H1 (cell line): ENCODE measurements at places on chromosomes 4 and X. TPM values are rescaled to one million over a fixed set of nuclear protein-coding genes. Genes with fewer than 3 reads are reported as not detected.

DNA sequence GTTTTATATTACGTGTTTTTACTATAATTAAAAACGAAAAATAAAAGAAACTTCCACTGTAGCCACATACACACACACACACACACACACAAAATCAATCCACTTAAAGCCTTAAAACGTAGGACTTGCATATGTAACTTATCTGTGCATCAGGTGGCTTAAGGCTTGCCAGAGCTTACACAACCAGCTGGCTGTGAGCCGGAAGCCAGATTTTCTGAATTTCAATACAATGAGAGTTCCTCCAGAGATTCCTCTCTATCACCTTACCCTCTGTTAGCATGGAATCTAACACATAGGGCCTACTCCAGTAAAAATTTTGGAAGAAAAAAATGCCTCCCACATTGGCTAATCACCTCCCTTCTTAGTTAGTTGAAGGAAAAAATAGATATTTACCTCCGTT, 27.9 kb upstream of the SLITRK4 start:
- H3K4me1 ChIP-seq = no peaks in the 10 kb centered on the region
- no peak overlapping the region for H3K4me3 ChIP-seq
- no peak overlapping the region for H3K27ac ChIP-seq

Gene MAGEB17
- 1.1 TPM in 1 of 2 replicates, not detected in the other for total RNA-seq

DNA sequence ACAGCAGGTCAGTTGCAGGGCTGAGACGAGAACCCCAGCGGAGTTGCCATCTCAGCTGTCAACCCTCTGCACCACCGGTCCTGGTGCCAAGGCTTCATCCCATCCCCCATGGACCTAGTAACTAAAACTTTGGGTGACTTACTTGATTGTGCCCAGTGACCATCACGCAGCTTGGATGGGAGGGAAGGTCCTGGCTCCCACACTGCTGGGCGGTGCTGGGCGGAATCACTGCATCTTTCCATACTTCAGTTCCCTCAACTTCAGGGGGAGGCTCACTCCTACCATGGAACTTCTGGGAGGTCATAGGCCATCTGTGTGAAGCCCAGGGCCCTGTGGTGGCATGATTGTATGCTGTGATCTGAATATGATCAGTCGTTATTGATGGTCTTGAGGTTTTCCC, 26.2 kb upstream of the JAKMIP1 start:
- H3K4me1 ChIP-seq = no peaks in the 10 kb centered on the region
- H3K4me3 ChIP-seq = no peak overlapping the region
- peaks cover 9% of the 10 kb centered on the region; the same call in 1 of the 2 replicates for H3K27me3 ChIP-seq
- no peak overlapping the region for H3K27ac ChIP-seq

Gene DACH2
- total RNA-seq = 1.8 TPM in 2 replicates

Gene MAGEB1
- total RNA-seq = not detected in 2 replicates

- no peak overlapping the region for H3K4me3 ChIP-seq
- no peaks in the 10 kb centered on the region for H3K27me3 ChIP-seq
- no peak for DNase-seq
- H3K36me3 ChIP-seq = no peaks in the 10 kb centered on the region
- no peaks in the 10 kb centered on the region for H3K4me1 ChIP-seq
These were observed 53.8 kb downstream of the HADH start for GRCh38 chr4:108043526-108043925.

GRCh38 chr4:14772388-14772787, 229.9 kb upstream of the CPEB2 start:
- no peaks in the 10 kb centered on the region for H3K36me3 ChIP-seq
- no peaks in the 10 kb centered on the region for H3K4me1 ChIP-seq
- no peak overlapping the region for H3K27ac ChIP-seq

GRCh38 chr4:25753239-25753638, 97.6 kb downstream of the SLC34A2 start:
- no peaks in the 10 kb centered on the region for H3K27me3 ChIP-seq
- no peak overlapping the region for H3K27ac ChIP-seq

DNA sequence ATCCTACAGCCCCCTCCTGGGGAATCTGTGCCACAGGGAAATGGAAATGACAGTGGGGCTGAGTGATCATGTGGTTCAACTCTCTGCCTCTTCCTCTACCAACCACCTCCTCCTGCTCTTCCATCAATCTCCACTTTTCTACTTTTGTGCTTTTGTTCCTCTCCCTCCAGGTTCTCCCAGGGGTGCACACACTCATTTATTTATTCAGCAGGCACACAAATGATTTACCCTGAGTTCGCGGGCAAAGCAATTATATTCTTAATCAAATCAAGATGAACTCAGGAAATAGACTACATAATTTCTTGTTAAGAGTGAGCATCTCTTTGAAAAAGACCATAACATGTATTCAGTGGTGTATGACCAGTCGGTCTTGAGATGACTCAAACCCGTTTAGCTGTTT, 69.2 kb downstream of the VCX3A start:
- no peak overlapping the region for H3K4me3 ChIP-seq
- H3K36me3 ChIP-seq = no peaks in the 10 kb centered on the region
- no peak overlapping the region for H3K27ac ChIP-seq
- no peak for DNase-seq
- no peaks in the 10 kb centered on the region for H3K27me3 ChIP-seq
- H3K4me1 ChIP-seq = no peaks in the 10 kb centered on the region

- H3K27me3 ChIP-seq = no peaks in the 10 kb centered on the region
- DNase-seq = no peak
- no peak overlapping the region for H3K27ac ChIP-seq
- H3K4me1 ChIP-seq = no peaks in the 10 kb centered on the region
- no peak overlapping the region for H3K4me3 ChIP-seq
- H3K36me3 ChIP-seq = peaks cover 12% of the 10 kb centered on the region
These were observed 32.0 kb downstream of the CTBP1 start for GRCh38 chr4:1216869-1217294.

DNA sequence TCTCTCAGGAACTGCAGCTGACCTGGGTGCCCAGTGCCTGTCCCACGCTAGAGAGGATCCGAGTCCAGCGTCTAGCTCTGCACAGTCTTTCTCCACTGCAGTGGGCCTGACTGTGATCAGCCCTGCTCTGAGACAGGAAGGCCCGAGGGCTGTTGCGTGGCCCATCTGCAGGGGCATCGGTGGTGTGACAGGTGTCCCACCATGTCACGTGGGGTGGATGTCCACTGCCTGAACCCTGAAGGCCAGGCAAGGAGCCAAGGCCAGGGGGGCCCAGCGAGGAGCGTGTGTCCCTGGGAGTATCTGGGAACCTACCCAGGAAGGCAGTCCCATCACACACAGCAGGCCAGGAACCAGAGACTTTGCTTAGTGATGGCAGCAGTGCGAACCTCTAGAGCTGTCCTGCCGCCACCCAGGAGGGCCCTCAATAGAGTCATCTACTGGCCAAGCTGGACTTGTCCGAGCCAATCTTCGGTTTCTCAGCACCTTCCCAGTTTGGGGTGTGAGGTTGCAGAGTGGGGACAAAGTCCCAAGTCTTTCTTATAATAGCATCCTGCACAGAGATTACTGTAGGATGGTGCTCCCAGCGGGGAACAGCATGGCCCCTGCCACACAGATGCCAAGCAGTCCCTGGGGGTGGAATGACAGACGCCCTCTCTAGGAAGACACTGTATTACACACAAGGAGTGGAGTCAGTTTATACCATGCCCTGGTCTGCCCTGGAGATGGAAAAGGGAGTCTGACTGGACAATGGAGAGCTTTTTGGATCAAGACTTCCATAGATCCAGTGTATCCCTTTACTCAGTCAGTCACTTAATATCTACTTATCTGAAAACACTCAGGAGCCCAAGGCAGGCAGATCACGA, 38.3 kb downstream of the DCTD start:
- DNase-seq = no peak
- H3K4me3 ChIP-seq = no peak overlapping the region
- H3K27me3 ChIP-seq = no peaks in the 10 kb centered on the region
- no peak overlapping the region for H3K27ac ChIP-seq
- H3K4me1 ChIP-seq = peaks cover 2% of the 10 kb centered on the region; the same call in 1 of the 2 replicates
- H3K36me3 ChIP-seq = no peaks in the 10 kb centered on the region; the same call in 1 of the 2 replicates

Gene XG
- 0.31 and 0.78 TPM in 2 replicates for total RNA-seq

DNA sequence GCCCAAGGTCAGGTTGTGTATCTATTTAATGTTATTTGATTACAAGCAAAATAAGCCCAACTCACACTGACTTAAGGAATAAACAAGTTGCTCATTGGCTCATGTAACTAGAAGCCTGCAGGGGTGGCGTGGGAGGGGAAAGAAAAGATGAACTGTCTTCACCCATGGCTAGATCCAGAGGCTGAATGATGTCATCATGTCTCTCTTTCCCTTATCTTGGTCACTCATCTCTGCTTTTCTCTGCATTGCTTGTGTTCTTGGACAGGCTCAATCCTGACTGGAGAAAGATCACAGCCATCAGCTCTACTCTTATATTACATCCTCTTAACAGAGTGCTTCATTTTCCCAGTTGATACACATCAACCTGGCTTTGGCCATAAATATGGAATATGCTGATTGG, 290.0 kb upstream of the DIAPH2 start:
- H3K36me3 ChIP-seq = no peaks in the 10 kb centered on the region
- no peaks in the 10 kb centered on the region for H3K4me1 ChIP-seq
- H3K27ac ChIP-seq = no peak overlapping the region
- no peaks in the 10 kb centered on the region for H3K27me3 ChIP-seq
- no peak for DNase-seq
- no peak overlapping the region for H3K4me3 ChIP-seq

- H3K27me3 ChIP-seq = no peaks in the 10 kb centered on the region
- DNase-seq = peak; percentile 9
- H3K27ac ChIP-seq = no peak overlapping the region
These were observed 11.8 kb upstream of the ZNF630 start for GRCh38 chrX:48083212-48083611.

Gene CCNI
- 223 and 234 TPM in 2 replicates for total RNA-seq

GRCh38 chr4:150501009-150501727, 80.8 kb upstream of the MAB21L2 start:
- no peaks in the 10 kb centered on the region for H3K4me1 ChIP-seq
- H3K27ac ChIP-seq = no peak overlapping the region
- no peaks in the 10 kb centered on the region for H3K36me3 ChIP-seq
- no peak for DNase-seq
- no peak overlapping the region for H3K4me3 ChIP-seq

- H3K36me3 ChIP-seq = no peaks in the 10 kb centered on the region
- no peak overlapping the region for H3K27ac ChIP-seq
- H3K27me3 ChIP-seq = no peaks in the 10 kb centered on the region
- peaks cover 3% of the 10 kb centered on the region for H3K4me1 ChIP-seq
- H3K4me3 ChIP-seq = no peak overlapping the region
These were observed 655.6 kb upstream of the GALNTL6 start for GRCh38 chr4:171157462-171158082.

- H3K27ac ChIP-seq = no peak overlapping the region
- H3K27me3 ChIP-seq = no peaks in the 10 kb centered on the region
- H3K4me1 ChIP-seq = no peaks in the 10 kb centered on the region
- H3K4me3 ChIP-seq = no peak overlapping the region
These were observed 134.6 kb downstream of the ATP10D start for GRCh38 chr4:47619691-47620090.

GRCh38 chr4:5488413-5488812, 219.9 kb downstream of the EVC2 start:
- H3K36me3 ChIP-seq = no peaks in the 10 kb centered on the region
- H3K27ac ChIP-seq = no peak overlapping the region
- H3K27me3 ChIP-seq = no peaks in the 10 kb centered on the region
- H3K4me3 ChIP-seq = no peak overlapping the region
- H3K4me1 ChIP-seq = no peaks in the 10 kb centered on the region

DNA sequence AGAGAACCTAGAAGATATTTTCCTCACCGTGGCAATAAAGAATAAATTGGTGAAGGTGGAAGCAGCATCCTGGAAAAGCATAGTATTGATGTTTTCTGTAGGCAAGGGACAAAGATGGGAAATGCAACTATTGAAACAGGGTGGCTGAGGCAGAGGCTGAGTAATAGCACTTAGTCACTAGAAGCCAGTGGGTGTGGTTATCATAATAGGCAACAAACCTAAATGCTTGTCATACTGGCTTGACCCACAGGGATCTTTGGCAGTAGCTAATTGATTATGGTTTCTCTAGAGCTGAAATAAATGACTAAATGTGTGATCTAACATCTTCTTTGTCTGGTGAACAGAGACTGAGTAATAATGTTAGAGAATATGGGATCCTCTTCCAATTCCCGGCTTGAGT, 353.6 kb upstream of the RPS6KA3 start:
- DNase-seq = no peak
- H3K27me3 ChIP-seq = no peaks in the 10 kb centered on the region
- no peaks in the 10 kb centered on the region for H3K36me3 ChIP-seq
- no peak overlapping the region for H3K4me3 ChIP-seq
- no peaks in the 10 kb centered on the region for H3K4me1 ChIP-seq

DNA sequence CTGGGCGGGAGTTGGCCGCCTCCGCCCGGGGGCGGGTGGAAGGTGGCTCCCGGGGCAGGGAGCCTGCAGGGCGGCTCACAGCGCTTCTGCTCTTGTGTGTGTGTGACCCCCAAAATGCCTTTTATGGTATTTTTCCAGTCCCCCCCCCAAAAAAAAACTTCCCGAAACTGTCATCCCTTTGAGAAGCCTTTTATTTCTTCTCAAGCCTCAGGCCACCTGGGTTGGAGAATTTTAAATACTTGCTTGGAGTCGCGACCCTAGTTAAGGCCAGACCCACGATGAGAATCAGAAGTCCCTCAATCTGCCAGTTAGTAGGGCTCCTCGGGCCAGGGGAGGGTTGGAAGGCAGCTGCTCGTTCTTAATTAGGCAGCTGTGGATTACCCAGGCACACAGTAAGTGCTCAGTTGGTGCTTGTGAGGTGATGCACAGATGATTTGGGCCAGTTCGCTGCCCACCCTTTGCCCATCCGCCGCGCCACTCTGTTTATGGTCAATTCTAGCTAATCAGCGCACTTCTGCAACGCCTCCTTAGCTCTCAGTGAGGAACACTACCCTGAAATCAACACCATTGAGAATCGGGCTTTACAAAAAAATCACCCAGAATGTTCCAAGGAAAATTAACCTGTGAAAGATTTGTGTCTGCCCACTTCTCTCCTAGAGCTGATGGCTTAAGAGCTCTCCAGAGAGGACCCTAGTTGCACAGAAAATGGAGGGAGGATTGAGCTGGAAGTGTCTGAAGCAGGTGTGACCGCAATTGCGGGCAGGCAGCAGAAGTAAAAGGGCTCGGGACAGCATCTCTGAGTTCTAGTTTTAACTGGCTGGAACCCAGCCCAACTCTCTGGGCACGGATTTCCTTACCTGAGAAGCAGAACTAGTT, 648 bp upstream of the SCD5 start:
- peaks cover 60% of the 10 kb centered on the region for H3K27me3 ChIP-seq
- no peaks in the 10 kb centered on the region for H3K36me3 ChIP-seq
- no peak overlapping the region for H3K27ac ChIP-seq

Gene CXCL13
- not detected in 2 replicates for total RNA-seq

DNA sequence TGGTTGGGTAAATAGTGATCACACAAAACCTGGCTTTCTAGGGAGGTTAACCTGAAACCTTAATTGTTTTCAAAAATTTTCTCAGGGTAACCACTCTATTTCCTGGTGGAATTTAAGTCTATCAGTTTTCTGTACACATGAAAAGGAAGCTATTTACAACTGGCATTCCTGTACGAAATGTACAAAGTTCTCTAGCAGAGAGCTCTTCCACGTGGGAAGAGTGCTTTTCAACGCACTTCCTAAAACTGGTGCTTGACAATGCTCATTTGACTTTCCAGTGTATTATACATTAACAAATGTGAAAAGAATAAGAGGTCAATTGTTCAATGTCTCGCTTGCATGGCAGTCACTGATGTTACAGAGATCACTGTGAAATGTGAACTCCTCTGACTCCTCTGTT, 2.8 kb upstream of the SOD3 start:
- no peaks in the 10 kb centered on the region for H3K36me3 ChIP-seq
- no peak overlapping the region for H3K27ac ChIP-seq
- no peak for DNase-seq
- H3K4me1 ChIP-seq = peaks cover 8% of the 10 kb centered on the region
